Right hindlimb (tissue), 1 donor: ENCODE measurements at places on chromosomes 5 and 9.

DNA sequence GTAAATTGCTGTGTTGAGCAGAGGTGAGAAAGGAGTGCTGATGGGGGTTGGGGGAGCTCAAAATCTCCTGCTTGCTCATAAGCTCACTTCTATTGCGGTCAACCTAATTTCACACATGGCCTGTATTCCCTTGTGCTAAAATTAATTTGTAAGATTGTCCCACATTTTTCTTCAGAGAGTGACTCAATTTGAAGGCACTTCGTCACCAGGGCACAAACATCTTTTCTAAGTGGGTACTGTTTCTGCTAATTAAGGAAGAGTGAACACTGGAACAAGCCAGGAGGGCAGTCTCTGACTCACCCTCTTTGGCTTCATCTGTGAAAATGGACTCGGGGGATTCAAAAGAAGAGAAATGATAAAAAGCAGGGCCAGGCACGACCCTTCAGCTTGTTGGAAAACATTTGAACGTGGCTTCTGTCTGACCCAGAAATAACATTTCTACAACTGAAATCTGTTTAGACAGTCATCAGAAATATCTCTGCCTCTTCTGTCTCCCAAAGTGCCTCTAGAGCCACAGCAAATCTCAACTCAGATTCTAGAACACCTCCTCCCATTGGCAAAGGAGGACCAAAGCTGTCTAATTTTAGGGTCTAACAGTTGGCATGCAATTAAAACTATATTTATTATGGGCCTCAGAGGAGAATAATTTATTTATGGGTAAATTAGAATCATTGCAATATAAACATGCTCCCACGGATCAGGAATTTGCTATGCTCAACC is 49.8 kb downstream of the FEM1C start:
- DNase-seq = no peak

- DNase-seq = no peak
Measured at GRCh38 chr5:17373406-17373805, 124.6 kb upstream of the TAF11L2 start.

DNA sequence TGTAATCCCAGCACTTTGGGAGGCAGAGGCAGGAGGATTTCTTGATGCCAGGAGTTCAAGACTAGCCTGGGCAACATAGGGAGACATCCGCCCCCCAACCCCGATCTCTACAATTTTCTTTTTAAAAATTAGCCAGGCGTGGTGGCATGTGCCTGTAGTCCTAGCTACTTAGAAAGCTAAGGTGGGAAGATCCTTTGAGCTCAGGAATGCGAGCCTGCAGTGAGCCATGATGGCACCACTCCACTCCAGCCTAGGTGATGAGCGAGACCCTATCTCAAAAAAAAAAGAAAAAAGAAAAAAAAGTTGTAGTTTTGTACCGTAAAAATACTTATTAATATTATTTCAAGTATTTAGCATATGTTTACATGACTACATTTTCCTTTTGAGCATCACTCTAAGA is 29.3 kb downstream of the TSSK1B start:
- no peak for DNase-seq

DNA sequence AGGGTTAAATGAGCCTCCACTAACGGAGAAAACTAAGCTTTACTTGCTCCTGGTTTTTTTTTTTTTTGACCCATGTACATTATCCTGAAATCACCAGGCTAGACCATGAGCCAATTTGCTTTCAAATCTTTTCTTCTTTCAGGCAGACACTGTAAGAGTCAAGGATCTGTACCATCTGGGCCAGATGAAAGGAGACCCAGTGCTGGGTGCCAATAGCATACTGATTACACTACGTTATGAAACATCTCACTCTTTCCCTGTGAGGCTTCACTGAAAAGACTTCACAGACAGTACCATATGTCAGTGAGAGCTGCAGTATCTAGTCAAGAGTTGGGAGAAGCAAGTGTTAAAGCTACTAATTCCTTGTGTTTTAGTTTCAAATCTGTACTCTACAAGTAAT is 161.2 kb upstream of the PTPRD start:
- no peak for DNase-seq

GRCh38 chr9:137333016-137333671 is 31.1 kb upstream of the NRARP start:
- no peak for DNase-seq

DNA sequence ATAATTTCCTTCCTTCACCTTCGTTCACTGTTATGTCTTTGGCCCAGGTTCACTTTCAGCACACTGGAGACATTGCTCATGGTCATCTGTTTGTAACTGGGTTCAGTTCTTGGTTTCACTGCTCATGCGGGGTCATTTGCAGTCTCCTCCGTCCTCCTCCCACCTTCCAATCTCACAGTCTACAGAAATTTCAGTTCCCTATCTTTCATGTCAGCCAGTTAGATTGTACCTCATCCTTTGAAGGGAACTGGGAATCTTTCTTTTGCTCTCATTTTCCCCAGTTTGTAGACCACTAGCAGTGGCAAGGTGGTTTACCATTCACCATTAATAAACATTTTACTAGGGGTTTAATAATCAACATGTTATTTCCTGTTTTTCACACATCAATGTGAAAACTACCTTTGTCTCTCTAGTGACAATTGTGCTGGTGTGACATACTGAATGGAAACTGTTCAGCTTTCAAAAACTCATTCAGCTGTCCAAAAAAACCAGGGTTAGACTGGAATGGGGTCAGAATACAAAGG is 100.9 kb upstream of the IL6ST start:
- DNase-seq = no peak

DNA sequence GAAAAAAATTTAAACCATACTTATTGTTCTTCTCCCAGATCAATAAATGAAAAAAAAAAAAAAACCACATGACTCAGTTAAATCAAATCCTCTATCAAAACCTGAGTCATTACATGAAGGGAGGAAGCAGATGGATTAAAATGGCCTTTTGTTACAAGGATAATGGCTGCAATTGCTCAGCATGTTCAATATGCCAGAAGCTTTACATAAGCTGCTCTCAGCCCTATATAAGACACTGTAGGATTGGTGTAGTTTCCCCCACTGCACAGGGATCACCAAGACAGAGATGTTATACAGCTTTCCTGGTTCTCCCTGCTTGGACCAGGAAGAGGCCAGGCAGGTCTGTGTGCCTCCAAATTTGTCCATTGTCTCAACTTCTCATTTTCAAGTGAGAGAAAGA is 101.6 kb upstream of the MAP1B start:
- DNase-seq = no peak

GRCh38 chr5:83092619-83093018 is 15.3 kb downstream of the XRCC4 start:
- DNase-seq = no peak

GRCh38 chr9:36597412-36598178 is 24.9 kb downstream of the MELK start:
- no peak for DNase-seq

GRCh38 chr9:127983847-127984289 is 3.1 kb upstream of the EEIG1 start:
- DNase-seq = no peak

GRCh38 chr5:168312606-168313295 is 21.3 kb downstream of the WWC1 start:
- no peak for DNase-seq

GRCh38 chr5:82422001-82422740 is 144.0 kb upstream of the RPS23 start:
- DNase-seq = no peak

DNA sequence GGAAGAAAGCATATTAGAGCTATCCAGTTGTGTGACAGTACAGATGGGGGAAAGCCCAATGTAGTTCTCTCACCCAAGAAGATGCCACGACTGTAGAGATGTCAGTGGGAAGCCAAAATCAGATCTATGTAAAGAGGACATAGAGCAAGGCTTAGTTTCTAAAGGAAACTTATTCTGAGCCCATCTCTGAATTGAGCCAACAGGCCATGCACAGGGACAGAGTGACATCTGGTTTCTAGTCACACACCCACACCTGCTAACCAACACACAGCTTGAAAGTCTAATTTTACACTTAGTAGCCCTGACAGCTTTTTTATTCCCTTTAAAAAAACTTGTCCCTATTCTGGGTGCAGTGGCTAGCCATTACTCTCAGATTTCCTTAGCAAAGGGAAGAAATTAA is 22.3 kb downstream of the PRELID2 start:
- no peak for DNase-seq

- DNase-seq = no peak
Measured at GRCh38 chr5:163306421-163306820, 131.0 kb upstream of the CCNG1 start.

- no peak for DNase-seq
Measured at GRCh38 chr5:174522480-174523260, 201.7 kb upstream of the MSX2 start.

DNA sequence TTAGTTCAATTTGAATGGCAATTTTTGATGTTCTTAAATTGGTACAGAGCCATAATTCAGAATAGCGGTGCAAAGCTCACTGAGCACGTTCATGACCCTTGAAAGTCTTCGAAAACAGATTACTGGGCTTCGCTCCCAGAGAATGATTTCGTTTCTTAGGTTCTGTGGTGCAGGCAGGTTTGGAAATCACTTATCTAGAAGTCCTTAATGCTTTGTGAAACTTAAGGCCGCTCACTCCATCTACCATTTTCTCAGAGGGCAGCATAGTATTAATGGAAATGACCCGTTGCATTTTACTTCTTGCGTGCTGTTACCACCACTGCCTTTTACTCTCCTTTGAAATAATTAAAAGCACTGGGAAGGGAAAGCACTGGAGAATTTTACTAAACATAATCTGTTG is 2.9 kb upstream of the MAT2B start:
- DNase-seq = no peak

GRCh38 chr9:90432951-90433350 is 209.7 kb downstream of the DIRAS2 start:
- no peak for DNase-seq

DNA sequence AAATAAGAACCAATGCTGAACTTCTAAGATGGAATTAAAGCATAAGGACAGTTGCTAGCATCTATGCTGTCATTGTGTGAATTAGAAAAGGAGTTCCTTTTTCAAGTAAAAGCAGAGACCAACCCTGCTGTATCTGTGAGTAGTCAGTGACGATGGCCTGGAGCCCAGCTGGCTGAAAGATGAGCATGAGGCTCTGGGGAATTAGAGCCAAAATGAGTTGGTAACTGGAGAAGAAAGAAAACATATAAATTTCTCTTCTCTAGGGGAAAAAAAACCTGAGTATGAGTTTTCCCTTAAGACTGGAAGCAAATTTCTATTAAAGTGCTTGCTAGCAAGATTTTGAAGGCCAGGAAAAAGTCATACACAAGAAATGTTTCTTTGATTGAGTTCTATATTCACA is 1.6 kb upstream of the SPZ1 start:
- DNase-seq = peak; percentile 58

- no peak for DNase-seq
Measured at GRCh38 chr5:113226116-113226736, 208.6 kb downstream of the TSSK1B start.

GRCh38 chr5:134534726-134535110 is 9.2 kb downstream of the JADE2 start:
- DNase-seq = no peak

GRCh38 chr9:72462340-72462739 is 59.1 kb upstream of the TMC1 start:
- DNase-seq = no peak

GRCh38 chr5:60522292-60522905 is 177.6 kb downstream of the DEPDC1B start:
- DNase-seq = no peak

DNA sequence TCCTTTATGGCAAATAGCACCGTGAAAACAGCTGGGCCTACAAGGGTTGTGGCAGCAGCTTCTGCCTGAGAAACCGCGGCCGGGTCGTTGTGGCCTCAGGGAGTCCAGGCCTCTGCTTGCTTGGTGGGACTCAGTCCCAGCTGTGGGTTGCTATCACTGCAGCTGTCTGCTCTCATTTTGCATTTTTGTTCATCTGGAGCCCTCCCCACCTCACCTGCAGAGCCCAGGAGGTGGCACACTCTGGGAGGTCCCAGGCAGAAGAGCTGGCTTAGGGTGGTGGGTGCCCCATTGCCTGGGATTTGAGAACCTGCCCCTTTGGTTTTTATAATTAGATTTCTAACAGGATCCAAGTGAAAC is 138.4 kb downstream of the GADD45G start:
- DNase-seq = no peak

- no peak for DNase-seq
Measured at GRCh38 chr5:68711293-68712200, 382.3 kb upstream of the SLC30A5 start.

DNA sequence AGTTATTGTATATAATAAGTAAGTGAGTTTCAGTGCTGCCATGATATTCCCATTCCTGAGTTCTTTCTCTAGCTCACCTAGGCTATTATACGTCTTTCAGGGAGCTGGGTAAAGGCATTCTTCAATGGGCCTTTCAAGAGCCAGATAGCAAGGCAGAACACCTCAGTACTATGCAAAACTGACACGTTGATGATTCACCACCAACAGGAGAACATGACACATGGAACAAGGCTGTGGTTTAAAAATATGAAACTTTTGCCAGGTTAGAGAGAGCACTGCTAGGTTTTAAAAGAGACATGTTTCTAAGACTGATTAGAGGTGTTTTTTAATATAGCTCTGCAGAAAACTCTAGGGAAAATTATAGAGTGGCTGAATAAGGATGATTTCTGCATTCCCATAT is 95.9 kb downstream of the UGCG start:
- DNase-seq = no peak

DNA sequence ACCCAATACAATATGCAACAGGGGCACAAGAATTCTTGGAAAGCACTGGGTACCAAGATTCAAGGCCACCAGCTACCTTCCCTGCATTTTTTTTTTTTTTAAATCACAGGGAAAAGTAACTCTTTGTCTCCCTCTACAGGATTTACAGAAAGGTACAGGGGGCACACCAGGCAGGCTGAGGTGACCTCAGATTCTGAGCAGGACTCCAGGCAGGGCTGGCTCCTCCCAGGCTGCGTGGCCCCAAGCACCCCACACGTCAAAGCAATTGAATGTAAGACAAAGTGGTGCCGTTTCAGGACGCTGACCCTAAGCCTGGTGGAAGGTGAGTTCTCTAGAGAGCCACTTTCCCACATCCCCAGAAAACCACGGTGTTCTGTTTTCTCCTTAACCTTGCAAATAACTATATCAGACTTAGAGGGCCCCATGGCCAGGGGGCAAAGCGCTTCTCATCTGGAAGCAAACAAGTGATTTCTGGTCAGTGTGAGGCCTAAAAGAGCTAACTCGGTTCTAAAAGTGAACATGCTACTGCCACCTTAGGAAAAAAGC is 222.6 kb downstream of the ROR2 start:
- no peak for DNase-seq
